ENCODE measurements at places on chromosomes 13 and 19. TPM values are rescaled to one million over a fixed set of nuclear protein-coding genes. Genes with fewer than 3 reads are reported as not detected.

- no peak overlapping the region for H3K4me3 ChIP-seq
- H3K27ac ChIP-seq = no peak overlapping the region
- H3K27me3 ChIP-seq = no peaks in the 10 kb centered on the region
- H3K36me3 ChIP-seq = peaks cover 20% of the 10 kb centered on the region
- H3K4me1 ChIP-seq = no peaks in the 10 kb centered on the region
Measured at GRCh38 chr13:110467516-110468110, 93.9 kb downstream of the RAB20 start.

- H3K4me3 ChIP-seq = no peak overlapping the region
- H3K4me1 ChIP-seq = peaks cover 31% of the 10 kb centered on the region
- H3K27me3 ChIP-seq = no peaks in the 10 kb centered on the region
- no peak for DNase-seq
Measured at GRCh38 chr13:50916701-50917184, 7.2 kb downstream of the RNASEH2B start.

GRCh38 chr13:25872481-25873241, 179.2 kb downstream of the SHISA2 start:
- no peak overlapping the region for H3K4me3 ChIP-seq
- no peaks in the 10 kb centered on the region for H3K36me3 ChIP-seq
- DNase-seq = no peak
- peaks cover 23% of the 10 kb centered on the region for H3K4me1 ChIP-seq

DNA sequence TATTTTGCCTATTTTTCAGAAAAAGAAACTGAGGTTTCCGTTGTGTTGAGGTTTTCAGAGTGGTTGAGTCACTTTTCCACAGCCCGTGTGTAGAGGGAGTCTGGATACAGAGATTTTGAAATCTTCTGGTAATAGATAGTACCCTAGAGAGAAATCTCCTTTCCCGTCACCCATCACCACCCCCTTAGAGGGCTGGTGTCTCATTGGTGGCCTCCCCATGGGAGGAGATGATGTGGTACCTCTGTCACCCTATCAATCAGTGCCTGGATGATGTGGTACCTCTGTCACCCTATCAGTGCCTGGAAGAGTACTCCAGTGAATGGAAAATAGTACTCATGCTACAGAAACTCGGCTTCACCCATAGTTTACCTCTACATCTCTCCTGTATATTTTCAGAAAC, 42.2 kb upstream of the SERP2 start:
- peaks cover 20% of the 10 kb centered on the region for H3K4me1 ChIP-seq
- H3K27ac ChIP-seq = no peak overlapping the region
- H3K4me3 ChIP-seq = no peak overlapping the region
- DNase-seq = no peak
- H3K36me3 ChIP-seq = no peaks in the 10 kb centered on the region

DNA sequence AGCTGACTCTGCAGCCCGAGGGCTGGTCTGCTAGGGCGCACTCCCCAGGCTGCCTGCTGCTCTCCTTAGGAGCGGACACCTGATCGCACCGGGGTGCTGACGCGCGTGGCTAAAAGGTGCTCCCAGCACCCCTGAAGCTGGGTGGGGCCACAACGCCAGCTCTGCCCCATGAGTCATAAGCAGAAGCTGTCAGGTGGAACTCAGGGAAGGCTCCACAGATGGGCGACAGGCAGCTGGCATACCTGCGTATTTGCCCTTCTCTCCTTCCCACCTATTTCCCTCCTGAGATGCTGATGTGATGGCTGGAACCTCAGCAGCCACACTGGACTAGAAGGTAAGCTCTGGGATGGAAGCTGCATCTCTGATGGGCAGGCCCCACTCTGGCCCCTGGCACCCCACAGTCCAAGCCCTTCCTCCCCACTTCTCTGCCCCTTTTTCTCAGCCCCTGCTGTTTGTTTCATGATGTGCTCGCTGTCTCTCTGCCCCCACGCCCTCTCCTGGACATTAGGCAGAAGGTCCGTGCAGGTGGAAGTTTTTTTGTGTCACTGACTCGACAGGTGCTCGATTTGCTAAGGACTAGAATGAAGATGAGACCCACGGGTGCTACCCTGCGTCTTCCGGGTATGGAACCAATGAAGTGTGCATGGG, 30.3 kb upstream of the CACTIN start:
- DNase-seq = no peak
- H3K4me1 ChIP-seq = no peaks in the 10 kb centered on the region
- no peak overlapping the region for H3K27ac ChIP-seq
- peaks cover 3% of the 10 kb centered on the region for H3K36me3 ChIP-seq
- no peak overlapping the region for H3K4me3 ChIP-seq

GRCh38 chr13:23516702-23517101, 53.5 kb upstream of the TNFRSF19 start:
- peaks cover 40% of the 10 kb centered on the region for H3K4me1 ChIP-seq
- no peak overlapping the region for H3K4me3 ChIP-seq
- no peaks in the 10 kb centered on the region for H3K27me3 ChIP-seq
- H3K36me3 ChIP-seq = no peaks in the 10 kb centered on the region
- no peak overlapping the region for H3K27ac ChIP-seq

DNA sequence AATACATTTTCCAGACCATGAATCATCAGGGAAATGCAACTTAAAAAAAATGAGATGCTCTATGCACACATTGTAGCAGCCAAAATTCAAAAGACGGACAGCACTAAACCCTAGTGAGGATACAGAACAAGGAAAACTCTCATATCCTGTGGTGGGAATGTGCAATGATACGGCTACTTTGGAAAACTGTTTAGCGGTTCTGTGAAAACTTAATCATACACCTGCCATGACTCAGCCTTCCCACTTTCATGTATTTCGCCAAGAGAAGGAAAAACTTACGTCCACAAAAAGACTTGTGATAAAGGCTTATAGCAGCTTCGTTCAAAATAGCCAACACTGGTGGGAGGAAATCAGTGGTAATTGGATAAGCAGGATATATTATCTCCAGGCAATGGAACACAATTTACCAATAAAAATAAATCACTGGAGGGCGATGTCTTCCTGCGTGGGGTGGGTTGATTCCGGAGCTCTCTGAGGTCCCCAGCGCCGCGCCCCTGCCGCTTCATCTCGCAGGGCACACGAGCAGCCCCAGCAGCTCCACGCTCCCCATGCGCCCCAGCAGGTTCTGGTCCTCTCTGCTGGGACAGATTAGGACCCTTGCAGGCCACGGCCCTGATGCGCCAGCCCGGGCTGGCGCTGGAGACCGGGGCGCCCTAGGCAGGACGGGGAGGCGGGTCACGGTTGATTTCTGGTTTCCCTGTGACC, 97.2 kb upstream of the ARHGEF7 start:
- H3K36me3 ChIP-seq = no peaks in the 10 kb centered on the region
- H3K4me1 ChIP-seq = no peaks in the 10 kb centered on the region
- no peak for DNase-seq
- H3K4me3 ChIP-seq = no peak overlapping the region
- no peaks in the 10 kb centered on the region for H3K27me3 ChIP-seq

DNA sequence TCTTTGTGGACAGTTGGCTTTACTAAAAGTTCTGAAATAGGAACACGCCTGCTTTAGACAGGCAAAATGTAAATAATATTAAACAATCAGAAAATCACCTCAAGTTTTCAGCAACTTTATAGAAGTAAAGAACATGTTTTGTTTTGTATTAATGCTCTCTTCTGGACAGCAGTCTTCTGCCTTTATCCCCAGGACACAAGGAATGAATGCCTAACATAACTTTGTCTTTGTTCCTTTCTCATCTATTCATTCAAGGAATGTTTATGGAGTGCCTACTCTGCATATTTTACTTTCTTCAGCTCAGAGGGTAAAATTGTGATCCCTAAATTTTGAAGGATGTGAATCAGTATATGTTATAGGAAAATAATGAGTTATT, 325.4 kb downstream of the FOXO1 start:
- H3K27me3 ChIP-seq = no peaks in the 10 kb centered on the region
- H3K36me3 ChIP-seq = no peaks in the 10 kb centered on the region
- no peak for DNase-seq

GRCh38 chr13:21383090-21383489, 76.0 kb downstream of the ZDHHC20 start:
- H3K27me3 ChIP-seq = no peaks in the 10 kb centered on the region
- H3K27ac ChIP-seq = no peak overlapping the region
- H3K4me3 ChIP-seq = no peak overlapping the region
- H3K4me1 ChIP-seq = no peaks in the 10 kb centered on the region
- DNase-seq = no peak

- H3K4me3 ChIP-seq = no peak overlapping the region
- H3K27me3 ChIP-seq = peaks cover 13% of the 10 kb centered on the region
- no peaks in the 10 kb centered on the region for H3K4me1 ChIP-seq
- no peak overlapping the region for H3K27ac ChIP-seq
- DNase-seq = no peak
Measured at GRCh38 chr19:51157265-51157664, 15.2 kb downstream of the SIGLEC7 start.

- no peaks in the 10 kb centered on the region for H3K27me3 ChIP-seq
- peaks cover 3% of the 10 kb centered on the region for H3K36me3 ChIP-seq
- H3K27ac ChIP-seq = no peak overlapping the region
Measured at GRCh38 chr19:2811221-2811722, 8.4 kb upstream of the ZNF554 start.

- no peak overlapping the region for H3K4me3 ChIP-seq
- H3K4me1 ChIP-seq = no peaks in the 10 kb centered on the region
- H3K27me3 ChIP-seq = no peaks in the 10 kb centered on the region
- H3K27ac ChIP-seq = no peak overlapping the region
Measured at GRCh38 chr19:32866061-32866460, 3.5 kb downstream of the SLC7A9 start.

GRCh38 chr13:78121459-78122348, 203.1 kb upstream of the EDNRB start:
- H3K27me3 ChIP-seq = peaks cover 30% of the 10 kb centered on the region
- DNase-seq = no peak
- peaks cover 12% of the 10 kb centered on the region for H3K4me1 ChIP-seq
- H3K27ac ChIP-seq = no peak overlapping the region
- H3K4me3 ChIP-seq = peak overlapping the region; percentile 48

GRCh38 chr19:11843722-11844121, 4.8 kb upstream of the ZNF439 start:
- no peaks in the 10 kb centered on the region for H3K4me1 ChIP-seq
- H3K4me3 ChIP-seq = no peak overlapping the region
- no peak overlapping the region for H3K27ac ChIP-seq
- no peaks in the 10 kb centered on the region for H3K27me3 ChIP-seq

GRCh38 chr19:44925114-44925891, 10.9 kb downstream of the APOC1 start:
- no peak overlapping the region for H3K4me3 ChIP-seq
- no peak overlapping the region for H3K27ac ChIP-seq
- H3K27me3 ChIP-seq = peaks cover 7% of the 10 kb centered on the region
- no peak for DNase-seq
- H3K36me3 ChIP-seq = no peaks in the 10 kb centered on the region
- H3K4me1 ChIP-seq = peaks cover 11% of the 10 kb centered on the region

GRCh38 chr13:105403086-105403485, 1132.4 kb downstream of the EFNB2 start:
- H3K27ac ChIP-seq = no peak overlapping the region
- H3K4me1 ChIP-seq = no peaks in the 10 kb centered on the region
- no peak overlapping the region for H3K4me3 ChIP-seq
- no peaks in the 10 kb centered on the region for H3K27me3 ChIP-seq
- no peaks in the 10 kb centered on the region for H3K36me3 ChIP-seq

DNA sequence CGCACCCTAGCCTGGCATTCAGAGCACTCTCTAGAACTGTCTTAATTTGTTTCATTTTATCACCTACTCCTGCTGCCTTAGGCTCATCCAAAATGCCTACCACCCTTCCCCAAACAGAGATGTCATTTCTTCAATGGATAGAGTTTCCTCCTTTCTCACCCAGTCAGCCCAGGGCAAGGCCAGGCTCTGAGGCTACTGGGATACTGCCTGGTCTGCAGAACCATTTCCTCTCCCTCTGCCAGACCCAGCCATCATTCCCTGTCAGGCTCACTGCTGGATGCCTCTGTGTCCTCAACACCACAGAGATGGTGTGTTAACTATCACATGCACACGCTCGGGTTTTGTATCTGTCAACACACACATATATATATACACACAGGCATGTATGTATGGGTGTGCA, 47.2 kb downstream of the C13orf42 start:
- H3K27ac ChIP-seq = no peak overlapping the region
- H3K4me3 ChIP-seq = no peak overlapping the region
- H3K4me1 ChIP-seq = peaks cover 18% of the 10 kb centered on the region

DNA sequence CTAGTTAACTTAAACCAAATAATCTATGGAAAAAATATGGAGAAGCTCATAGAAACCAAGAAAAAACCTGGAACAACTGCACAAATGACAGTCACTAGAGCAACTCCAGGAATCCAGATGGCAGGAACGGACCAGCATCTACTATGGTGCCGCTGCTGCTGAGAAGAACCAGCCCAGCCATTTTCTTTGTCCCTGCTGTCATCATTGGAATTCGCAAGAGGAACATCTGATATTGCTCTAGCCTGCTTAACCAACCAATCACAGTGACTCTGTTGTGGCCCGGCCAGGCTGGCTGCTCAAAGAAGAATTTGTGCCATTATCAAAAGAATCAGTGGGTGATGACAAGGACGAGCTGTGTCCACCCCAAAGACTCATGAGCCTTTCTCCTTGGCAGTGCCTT, 33.1 kb upstream of the CEBPA start:
- no peak overlapping the region for H3K4me3 ChIP-seq
- H3K27me3 ChIP-seq = peaks cover 20% of the 10 kb centered on the region
- H3K36me3 ChIP-seq = no peaks in the 10 kb centered on the region
- no peaks in the 10 kb centered on the region for H3K4me1 ChIP-seq
- DNase-seq = no peak

DNA sequence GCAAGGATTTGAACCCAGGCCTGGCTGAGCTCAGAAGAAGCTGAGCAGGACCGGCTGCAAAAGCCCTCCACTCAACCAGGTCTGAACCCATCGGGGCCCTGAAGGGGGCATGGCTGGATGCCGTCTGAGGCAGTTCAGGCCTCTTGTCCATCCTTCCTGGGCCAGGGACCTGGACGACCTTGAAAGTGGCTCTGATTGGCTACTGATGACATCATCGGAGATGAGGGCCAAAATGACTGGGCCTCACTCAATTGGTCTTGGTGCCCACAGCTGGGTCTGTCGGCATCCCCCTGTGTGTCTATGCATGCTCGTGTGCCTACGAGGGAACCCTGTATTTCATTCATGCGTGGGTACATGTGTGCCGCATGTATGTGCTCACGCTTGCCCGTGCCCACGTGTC, 71.8 kb downstream of the PTPRS start:
- peaks cover 8% of the 10 kb centered on the region for H3K36me3 ChIP-seq
- H3K27ac ChIP-seq = no peak overlapping the region
- no peaks in the 10 kb centered on the region for H3K27me3 ChIP-seq
- peaks cover 4% of the 10 kb centered on the region for H3K4me1 ChIP-seq
- H3K4me3 ChIP-seq = no peak overlapping the region
- no peak for DNase-seq

The GTF2F1 gene
- total RNA-seq = 63.3 TPM

The LGALS4 gene
- 33.4 TPM for total RNA-seq

The CCNE1 gene
- 13.5 TPM for total RNA-seq

The GNG8 gene
- 2.4 TPM for total RNA-seq

The FUT2 gene
- 13.3 TPM for total RNA-seq

The TBXA2R gene
- not detected for total RNA-seq

The CCDC169 gene
- 3.2 TPM for total RNA-seq
